ENCODE measurements at places on chromosomes 11 and 22. TPM values are rescaled to one million over a fixed set of nuclear protein-coding genes. Genes with fewer than 3 reads are reported as not detected.

The C11orf87 gene
- total RNA-seq, result not detected

The DCHS1 gene
- total RNA-seq, result 2.1 TPM

The HBE1 gene
- total RNA-seq, result not detected

The MB gene
- not detected for total RNA-seq

The ADORA2A gene
- 30.3 TPM for total RNA-seq

The C11orf52 gene
- total RNA-seq, result not detected

The TSPAN18 gene
- total RNA-seq, result 5.2 TPM

The NLRP14 gene
- total RNA-seq, result not detected

The DSCAML1 gene
- 1.4 TPM for total RNA-seq

The ANKRD49 gene
- 36.1 TPM for total RNA-seq

The MS4A3 gene
- not detected for total RNA-seq

The CADM1 gene
- 1.2 TPM for total RNA-seq
